Bone marrow (tissue), 2 donors: ENCODE measurements at places on chromosomes 12 and 14.

GRCh38 chr14:50242566-50243310 lies 11.4 kb upstream of the SOS2 start:
- DNase-seq: no peak

DNA sequence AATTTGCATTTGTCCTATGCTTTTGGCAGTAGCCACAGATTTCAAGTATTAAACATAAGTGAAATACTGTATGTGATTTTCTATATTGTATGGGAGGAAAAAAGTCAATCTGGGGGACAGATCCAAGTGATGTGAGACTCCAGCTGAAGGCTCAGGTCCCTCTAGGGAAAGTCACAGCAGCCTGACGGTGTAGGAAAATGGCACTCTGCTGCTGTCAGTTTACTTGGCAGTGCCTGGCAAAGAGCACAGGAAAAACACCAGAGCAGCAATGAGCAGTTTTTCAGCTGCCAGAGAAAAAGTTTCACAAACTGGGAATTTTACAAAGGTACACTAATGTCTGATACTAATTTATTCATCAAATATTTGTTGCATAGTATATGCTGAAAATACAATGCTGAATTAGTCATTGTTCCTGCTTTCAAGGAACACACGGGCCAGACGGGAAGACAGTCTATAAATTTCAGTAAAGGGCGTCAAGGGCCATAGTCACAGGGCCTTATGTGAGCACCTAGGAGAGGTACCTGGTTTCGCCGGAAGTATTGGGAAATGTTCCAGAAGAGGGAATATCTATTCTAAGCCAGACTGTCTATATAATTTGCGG lies 66.2 kb upstream of the SLC38A2 start:
- no peak for DNase-seq

DNA sequence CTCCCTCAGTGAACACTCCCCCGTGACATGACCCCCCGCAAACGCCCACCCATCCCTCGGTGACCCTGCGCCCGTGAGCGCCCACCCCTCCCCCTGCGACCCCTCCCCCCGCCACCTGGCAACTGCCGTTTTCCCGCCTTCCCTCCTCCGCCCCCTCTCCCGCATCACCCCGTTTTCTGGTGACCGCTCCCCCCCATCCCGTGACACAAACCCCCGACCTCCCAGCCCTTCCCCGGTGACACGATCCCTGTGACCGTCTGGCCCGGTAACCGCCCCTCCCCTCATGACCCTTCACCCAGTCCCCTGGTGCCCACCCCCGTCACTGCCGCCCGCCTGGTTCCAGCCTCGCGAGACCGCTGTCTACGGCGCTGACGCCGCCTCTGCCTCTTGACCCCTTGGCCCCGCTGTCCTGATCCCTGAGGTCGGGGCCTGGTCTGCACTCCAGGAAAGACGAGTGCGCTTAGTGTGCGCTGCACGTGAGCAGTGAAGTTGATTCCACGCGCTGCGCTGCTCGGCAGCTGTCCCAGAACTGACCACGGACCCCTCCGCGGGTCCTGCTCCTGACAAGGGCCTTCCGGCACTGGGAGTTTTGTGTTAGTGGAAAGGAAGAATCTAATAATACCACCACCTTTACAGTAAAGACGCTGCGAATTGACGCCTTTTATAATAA lies 59.4 kb downstream of the DDX51 start:
- no peak for DNase-seq

DNA sequence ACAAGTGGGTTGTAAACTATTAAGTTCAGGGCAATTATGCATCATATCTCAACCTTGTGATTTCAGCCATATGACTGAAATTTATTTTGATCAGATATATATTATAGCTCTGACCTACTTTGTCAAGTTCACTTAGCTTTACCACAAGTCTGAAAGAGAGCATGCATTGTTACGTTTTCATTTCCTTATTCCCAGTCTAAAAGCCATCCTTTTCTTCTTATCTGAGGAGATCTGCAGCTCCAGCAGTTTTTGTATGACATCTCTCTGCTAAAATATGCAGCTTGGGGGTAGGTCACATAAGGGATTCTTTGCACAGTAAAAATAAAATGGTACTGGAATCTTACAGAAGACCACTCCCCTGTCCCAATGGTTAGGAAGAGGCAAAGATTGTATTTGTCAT lies 1682.8 kb upstream of the FLRT2 start:
- no peak for DNase-seq

- no peak for DNase-seq
Observed at GRCh38 chr12:45582986-45583659, 146.4 kb upstream of the ARID2 start.

GRCh38 chr14:54170301-54170700 lies 213.7 kb upstream of the BMP4 start:
- no peak for DNase-seq

DNA sequence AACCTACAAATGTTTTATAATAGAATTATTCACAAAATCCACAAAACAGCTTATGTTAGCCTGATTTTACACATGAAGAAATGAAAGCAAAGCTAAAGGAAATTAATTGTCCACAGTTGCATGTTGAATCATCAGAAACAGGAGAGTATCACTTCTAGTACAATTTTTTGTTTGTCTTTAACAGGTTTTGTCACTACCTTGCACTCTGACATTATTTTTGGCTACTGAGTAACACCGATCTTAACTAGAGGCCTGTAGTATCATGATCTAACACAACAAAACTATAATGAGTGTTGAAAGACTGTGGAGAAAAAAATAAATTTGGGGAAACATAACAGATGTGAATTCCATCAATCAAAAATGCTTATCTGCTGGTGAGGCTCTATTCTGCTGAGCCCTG lies 60.1 kb downstream of the TAOK3 start:
- DNase-seq: no peak

- no peak for DNase-seq
Observed at GRCh38 chr14:87837296-87837695, 155.7 kb downstream of the GALC start.

DNA sequence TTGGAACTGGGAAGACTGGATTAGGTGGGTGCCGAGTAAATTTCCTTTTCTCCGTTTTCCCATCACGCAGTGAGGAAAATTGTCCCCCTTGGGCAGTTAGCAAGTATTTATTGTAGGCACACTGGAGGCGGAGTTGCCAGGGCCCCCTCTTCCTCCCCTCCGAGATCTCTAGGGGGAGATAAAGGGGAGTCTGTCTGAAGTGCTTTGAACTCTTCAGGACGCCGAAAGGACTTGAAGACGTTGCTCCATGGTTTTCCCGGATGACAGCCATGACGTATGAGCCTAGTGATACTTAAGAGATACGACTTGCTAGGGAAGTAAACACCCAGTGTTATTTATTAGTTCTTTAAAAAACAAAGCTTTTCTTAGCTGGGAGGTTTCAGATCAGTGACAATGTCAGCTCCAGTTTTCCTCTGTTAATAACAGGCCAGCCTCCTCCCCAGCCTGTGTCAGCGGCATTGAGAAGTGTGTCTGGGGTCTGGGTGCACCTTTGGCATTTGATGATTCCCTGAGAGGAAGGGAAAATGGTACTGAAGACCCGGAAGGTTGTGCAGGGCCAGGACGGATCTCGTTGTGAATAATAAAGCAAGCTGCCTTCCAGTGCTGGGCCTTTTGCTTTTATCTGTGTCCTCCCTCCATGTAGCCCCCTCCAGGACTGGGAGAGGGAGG lies 78.7 kb downstream of the TSPAN9 start:
- DNase-seq: no peak

DNA sequence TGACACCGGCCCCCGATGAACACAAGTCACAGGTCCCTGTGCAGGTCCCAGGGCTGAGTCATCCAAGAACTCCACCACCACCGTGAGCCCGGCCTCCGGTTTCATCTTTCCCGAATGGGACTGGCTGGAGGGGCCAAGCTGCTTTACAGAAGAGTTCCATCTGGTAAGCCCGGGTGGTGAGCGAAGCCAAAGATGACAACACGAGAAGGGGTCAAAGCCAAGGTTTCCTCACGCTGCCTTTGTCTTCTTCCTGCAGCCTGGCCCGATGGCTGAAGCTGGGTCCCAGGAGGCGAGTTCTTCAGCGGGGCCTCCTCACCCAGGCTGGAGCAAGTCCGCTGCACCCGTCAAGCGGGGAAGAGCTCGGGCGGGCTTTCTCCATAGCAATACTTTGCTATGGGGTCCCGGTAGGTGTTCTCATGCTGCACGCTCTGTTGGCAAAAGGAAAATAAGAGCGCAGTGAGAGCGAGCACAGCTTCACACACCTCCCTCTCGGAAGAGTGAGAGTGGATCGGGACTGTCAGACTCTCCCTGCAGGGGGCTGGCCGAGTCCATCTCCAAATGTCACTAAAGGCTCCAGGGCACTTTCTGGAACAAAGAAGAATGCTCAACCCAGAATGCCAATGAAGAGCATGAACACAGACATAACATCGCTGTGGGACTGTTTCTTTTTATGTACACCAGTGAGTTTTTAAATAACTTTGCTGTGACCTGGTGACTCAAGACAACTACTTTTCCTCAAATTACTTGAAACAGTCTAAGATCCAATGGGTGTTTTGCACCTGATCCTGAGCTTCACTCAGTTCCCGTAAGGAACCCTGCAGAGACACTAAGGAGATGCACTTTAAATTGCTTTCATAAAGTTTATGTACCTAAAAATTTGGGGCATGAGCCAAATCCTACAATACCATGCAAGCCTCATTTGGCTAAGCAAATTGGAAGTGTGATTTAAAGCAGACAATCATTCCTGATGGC lies 20.1 kb downstream of the SPRING1 start:
- DNase-seq: no peak

DNA sequence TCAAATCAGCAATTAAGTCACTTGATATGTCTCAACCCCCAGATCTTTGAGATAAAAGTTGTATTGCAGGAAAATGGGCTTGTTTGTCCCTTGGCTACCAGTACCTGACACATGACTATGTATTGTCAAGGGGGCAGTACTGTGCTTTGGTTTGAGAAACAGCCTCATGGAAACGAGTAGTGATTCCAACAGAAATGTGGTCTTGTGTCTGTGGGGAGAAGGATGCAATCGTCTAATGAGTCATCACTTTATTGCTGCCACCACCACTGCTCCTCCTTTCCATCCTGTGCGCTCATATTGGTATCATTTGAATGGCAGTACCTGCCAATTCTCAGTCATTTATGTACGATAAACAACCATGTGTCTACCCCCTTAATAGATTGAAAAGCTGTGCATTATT lies 72.8 kb upstream of the ARHGAP5 start:
- DNase-seq: no peak

- no peak for DNase-seq
Observed at GRCh38 chr12:124964836-124965462, 24.0 kb downstream of the DHX37 start.

DNA sequence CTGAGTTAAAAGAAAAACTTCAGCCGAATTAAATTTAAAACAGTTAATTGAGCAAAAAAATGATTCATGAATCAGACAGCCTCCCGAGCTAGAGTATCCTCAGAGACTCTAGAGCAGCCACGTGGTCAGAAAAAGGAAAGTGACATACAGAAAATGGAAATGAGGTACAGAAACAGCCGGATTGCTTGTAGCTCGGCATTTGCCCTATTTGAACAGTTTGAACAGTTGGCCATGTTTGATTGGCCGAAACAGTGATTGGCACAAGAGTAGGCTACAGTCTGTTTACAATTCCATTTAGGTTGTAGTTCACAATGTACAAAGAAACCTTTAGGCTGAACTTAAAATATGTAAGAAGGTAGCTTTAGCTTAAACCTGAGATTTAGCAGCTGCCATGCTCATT lies 12.9 kb upstream of the OXA1L start:
- DNase-seq: no peak

- no peak for DNase-seq
Observed at GRCh38 chr14:66613344-66613743, 105.4 kb downstream of the GPHN start.

- DNase-seq: no peak
Observed at GRCh38 chr14:69982220-69982839, 103.1 kb downstream of the SMOC1 start.

GRCh38 chr14:70753518-70753953 lies 55.8 kb downstream of the MAP3K9 start:
- no peak for DNase-seq

DNA sequence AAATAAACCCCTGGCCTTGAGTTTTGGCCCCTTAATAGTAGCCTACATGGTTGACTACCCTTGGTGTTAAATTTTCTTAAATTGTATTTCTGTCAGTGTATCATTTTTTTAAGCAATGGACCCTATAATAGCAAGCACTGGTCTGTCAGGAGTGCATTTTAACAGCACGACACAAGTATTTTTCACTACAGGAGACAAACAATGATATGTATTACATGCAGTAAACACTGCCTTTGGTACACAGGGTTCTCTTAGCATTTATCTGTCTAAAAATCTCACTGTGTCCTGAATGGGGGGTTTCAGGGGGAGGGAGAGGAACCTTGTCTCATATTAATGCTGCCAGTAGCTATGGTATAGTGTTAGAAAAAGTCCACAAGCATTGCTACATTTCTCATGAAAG lies 18.4 kb downstream of the LMO3 start:
- DNase-seq: no peak

DNA sequence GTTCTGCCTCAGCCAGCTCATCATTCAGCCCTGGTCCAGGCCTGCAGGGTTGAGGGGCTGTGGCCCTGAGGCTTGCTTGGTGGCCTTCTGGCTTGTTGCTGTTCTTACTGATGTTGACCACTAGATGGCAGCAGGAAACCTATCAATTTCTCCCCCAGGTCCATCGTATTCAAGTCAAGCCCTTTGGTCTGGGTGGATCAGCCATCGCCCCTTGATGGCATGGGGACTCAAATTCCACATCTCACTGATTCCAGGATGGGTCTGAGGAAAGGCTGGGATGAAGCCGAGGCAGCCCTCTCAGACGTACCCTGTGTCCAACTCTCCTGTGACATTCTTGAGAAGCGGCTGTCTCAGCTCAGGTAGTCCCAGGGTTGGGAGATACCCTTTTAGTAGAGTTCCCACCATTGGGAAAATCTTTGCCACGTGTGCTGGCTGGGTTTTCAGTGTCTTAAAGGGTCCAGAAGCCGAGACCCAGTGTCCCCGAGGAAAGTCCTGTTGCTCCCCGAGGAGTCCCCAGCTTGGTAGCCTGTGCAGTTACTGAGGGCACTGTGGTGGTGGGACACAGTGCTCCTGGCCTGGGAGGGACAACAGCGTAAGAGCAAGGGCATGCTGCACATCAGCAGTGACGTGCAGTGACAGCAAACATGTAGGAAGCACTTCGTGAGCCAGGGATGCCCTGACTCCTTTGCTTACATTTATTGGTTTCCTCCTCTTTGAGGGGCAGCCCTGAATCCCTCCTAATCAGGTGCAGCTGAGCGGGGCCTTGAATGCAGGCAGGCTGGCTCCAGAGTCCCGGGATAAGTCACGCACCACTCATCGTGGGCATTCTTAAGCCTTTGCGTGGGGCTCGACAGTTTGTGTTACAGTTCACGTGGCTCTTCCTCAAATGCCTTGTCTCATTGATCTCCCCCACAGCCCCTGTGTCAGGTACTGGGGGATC lies 58.6 kb downstream of the TSPAN9 start:
- peak; percentile 22 for DNase-seq

DNA sequence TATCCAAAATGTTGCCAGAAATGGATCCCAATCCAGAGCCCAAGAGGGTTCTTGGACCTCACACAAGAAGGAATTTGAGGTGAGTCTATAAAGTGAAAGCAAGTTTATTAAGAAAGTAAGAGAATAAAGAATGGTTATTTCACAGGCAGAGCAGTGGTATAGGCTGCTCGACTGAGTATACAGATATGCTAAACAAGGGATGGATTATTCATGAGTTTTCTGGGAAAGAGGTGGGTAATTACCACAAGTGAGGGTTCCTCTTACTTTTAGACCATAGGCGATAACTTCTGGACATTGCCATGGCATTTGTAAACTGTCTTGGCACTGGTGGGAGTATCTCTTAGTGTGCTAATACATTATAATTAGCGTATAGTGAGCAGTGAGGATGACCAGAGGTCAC lies 73.6 kb downstream of the ETNK1 start:
- DNase-seq: no peak

GRCh38 chr12:29709496-29710040 lies 74.2 kb downstream of the TMTC1 start:
- no peak for DNase-seq

- no peak for DNase-seq
Observed at GRCh38 chr12:85996280-85996679, 122.2 kb downstream of the NTS start.
